ENCODE measurements at places on chromosomes 7 and 10.

DNA sequence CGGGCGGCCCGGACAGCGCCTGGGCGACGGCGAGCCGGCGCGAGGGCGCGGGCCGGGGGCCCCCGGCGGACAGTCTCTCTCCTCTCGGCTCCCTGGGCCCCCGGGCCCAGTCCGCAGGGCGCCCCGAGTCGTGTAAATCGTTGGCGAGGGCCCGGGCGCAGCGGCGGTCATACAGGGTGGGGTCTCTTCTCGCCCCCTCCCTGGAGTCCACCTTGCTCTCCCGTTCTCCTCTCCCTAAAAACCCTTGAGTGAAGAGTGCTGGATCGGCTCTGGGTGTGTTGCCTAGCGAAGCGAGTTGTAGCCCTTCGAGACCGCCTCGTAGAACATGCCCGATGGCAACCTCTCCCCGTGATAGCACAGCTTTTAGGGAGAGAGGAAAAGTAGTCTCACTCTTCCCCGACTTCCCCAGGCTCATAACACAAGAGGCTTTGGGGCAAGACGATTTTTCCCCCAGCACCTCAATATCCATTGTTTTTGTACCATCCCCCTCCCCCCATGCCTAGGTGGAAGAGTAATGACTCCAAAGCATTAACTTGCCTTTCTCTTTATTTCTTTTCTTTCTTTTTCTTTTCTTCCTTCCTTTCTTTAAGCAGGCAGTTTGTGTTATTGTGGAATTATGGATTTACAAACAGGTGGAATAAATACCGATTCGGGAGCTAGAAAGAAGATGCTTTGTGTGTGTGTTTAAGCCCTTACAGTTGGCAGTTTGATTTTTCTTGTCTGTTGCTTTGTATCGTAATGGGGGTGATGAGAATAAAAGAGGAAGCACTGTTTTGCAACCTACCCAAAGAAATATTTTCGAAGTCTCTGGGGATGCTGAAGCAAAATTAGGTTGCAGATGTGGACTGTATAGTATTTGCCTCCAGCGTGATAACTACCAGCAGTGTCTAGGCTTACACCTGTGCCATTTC lies 822 bp downstream of the SHOC2 start:
- peak; percentile 18 for DNase-seq

DNA sequence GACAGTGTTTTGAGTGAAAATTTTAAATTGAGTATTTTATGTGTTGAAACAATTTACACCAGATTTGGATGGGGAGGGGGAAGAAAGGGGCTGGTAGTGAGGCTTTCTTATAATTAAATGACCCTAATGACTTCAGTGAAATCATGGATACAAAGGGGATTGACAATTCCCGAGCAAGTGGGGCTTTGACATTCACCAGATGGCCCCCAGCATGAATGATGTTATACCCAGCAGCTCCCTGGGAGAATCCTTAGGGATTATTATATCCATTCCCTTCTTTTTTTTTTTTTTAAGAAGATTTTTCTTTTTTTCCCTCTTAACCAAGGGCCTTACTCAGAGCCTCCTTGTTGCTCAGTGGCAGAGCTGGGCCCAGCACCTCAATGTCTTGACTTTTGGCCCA lies 17.9 kb downstream of the PLPP4 start:
- no peak for DNase-seq

- no peak for DNase-seq
Measured at GRCh38 chr10:22544325-22545068, 169.9 kb downstream of the PIP4K2A start.

- DNase-seq: no peak
Measured at GRCh38 chr7:82049891-82050533, 280.2 kb upstream of the HGF start.

GRCh38 chr10:84138478-84139125 lies 707 bp upstream of the GHITM start:
- DNase-seq: peak; percentile 77

GRCh38 chr7:33554576-33554975 lies 350.8 kb upstream of the BMPER start:
- no peak for DNase-seq

- no peak for DNase-seq
Measured at GRCh38 chr7:151895008-151895630, 18.2 kb upstream of the PRKAG2 start.

GRCh38 chr10:34252111-34252510 lies 563.0 kb downstream of the PARD3 start:
- no peak for DNase-seq

- no peak for DNase-seq
Measured at GRCh38 chr7:99189222-99189621, 18.7 kb downstream of the KPNA7 start.

- DNase-seq: no peak
Measured at GRCh38 chr10:15365692-15366091, 5.4 kb downstream of the FAM171A1 start.

GRCh38 chr10:31393844-31394243 lies 74.8 kb downstream of the ZEB1 start:
- DNase-seq: no peak

- no peak for DNase-seq
Measured at GRCh38 chr7:25945608-25946007, 206.4 kb upstream of the NFE2L3 start.

- no peak for DNase-seq
Measured at GRCh38 chr7:98168904-98169621, 42.2 kb upstream of the BHLHA15 start.

GRCh38 chr7:134465491-134465890 lies 6.6 kb upstream of the AKR1B1 start:
- no peak for DNase-seq

DNA sequence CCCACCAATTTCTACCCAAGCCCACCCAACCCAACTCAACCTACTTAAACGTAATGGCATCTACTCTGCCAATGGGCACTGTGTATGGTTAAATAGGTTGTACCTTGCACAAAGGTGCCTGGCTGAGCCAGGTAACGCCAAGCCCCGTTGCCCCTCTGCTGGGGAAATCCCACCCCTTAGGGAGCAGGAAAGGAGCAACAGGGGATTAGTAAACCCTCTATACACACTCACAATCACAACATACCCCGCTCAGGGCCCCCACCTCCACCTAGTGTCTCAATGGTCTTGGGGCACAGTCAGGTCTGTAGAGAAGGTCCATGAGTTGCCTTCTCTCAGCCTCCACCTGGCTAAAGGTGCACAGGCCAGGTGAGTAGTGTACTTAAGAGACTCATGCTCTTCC lies 74.3 kb upstream of the PCBD1 start:
- no peak for DNase-seq

GRCh38 chr7:105989191-105989590 lies 26.1 kb downstream of the CDHR3 start:
- DNase-seq: no peak

- no peak for DNase-seq
Measured at GRCh38 chr10:122306744-122307143, 35.6 kb downstream of the BTBD16 start.

GRCh38 chr7:27751888-27752660 lies 12.1 kb downstream of the TAX1BP1 start:
- DNase-seq: no peak

GRCh38 chr7:150356265-150356897 lies 12.2 kb upstream of the REPIN1 start:
- DNase-seq: peak; percentile 60

GRCh38 chr7:21113609-21114415 lies 314.1 kb upstream of the SP4 start:
- DNase-seq: no peak

DNA sequence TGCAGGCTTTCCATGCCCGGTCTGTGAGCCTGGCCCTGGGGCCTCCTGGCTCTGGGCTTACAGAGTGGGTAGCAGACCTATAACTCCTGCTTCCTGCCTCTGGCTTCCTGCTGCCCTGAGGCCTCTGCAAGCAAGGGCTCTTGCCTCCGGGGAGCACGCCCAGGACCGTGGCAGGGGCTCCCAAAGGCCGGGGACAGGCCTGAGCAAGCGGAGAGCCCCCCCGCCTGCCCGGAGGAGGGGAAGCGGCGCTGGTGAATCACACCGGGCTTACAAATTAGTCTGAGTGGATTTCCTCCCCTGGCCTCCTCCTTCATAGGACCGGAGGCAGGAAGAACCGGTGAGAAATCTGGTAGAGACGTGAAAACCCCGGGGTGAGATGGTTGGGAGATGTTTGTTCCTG lies 1.5 kb upstream of the MYL10 start:
- DNase-seq: no peak

DNA sequence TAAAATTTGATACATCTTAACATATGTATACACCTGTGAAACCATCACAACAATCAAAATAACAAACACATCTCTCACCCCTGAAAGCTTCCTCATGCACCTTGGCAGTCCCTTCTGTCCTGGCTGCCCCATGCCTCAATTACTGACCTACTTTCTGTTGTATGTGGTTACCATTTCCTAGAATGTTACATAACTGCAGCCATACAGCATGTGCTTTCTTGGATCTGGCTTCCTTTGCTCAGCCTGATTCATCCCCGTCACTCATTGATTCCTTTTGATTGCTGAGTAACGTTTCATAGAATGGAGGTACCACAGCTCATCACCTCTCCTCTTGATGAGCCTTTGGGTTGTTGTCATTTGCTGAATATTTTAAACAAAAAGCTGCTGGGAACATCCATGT lies 165.3 kb downstream of the CELF2 start:
- DNase-seq: peak; percentile 57

GRCh38 chr7:76123316-76123715 lies 75.4 kb downstream of the MDH2 start:
- DNase-seq: no peak

DNA sequence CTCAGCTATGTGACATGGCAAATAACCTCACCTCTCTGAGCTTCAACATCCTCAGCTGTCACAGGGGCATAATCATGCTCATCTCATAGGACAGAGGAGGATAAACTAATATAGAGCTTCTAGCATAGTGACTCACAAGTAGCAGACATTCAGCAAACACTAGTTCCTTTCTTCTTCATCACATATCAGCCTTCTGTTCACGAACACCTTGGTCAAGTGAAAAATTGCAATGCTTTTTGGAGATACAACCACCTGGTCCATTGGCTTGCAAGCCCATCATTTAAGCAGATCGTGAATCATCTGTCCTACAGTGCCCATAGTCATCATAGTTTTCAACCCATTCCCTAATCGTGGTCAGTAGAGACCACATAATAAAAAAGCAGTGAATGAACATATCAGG lies 277.9 kb upstream of the YAE1 start:
- DNase-seq: no peak

GRCh38 chr7:46000513-46000912 lies 79.4 kb upstream of the IGFBP3 start:
- DNase-seq: no peak

DNA sequence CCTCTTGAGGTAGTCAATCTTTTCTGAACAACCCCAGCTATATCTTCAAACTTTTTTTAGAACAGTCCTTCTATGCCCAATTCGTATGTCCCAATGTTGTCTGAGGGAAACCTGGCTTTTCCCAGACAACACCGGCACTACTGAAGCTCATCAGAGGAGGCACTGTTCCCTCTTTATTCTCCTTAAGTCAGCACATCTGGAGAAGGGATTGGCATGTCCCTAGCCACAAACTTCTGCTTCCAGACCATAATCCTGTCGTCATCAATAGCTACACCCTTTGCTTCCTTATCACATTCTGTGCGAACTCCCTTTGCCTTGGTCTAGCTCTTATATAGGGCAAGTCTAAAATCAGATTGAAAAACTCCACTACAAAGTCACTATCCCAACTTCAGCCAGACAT lies 22.9 kb downstream of the PON3 start:
- DNase-seq: no peak

- DNase-seq: no peak
Measured at GRCh38 chr10:122847782-122848604, 2.3 kb upstream of the CUZD1 start.

DNA sequence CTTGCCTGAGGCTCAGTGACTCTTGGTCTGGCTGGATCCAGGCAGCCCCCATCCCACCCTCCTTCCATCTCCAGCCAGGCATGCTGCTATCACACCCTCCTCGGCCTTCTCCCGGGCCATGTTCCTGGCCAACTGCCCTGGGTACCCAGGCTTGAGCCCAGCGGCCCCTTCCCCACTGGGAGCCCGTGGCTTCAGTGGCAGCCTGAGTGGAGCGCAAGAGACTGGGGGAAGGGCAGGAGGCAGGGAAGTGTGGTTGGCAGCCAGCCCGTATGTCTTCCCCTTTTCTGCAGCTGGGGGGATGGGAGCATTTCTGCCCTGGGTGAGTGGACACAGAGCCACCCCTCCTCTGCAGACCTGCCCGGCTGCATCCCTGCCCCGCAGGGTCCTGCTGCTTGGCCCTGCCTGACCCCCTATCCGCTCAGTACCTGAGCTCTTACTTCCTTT lies 148.5 kb downstream of the ARHGAP22 start:
- DNase-seq: no peak

DNA sequence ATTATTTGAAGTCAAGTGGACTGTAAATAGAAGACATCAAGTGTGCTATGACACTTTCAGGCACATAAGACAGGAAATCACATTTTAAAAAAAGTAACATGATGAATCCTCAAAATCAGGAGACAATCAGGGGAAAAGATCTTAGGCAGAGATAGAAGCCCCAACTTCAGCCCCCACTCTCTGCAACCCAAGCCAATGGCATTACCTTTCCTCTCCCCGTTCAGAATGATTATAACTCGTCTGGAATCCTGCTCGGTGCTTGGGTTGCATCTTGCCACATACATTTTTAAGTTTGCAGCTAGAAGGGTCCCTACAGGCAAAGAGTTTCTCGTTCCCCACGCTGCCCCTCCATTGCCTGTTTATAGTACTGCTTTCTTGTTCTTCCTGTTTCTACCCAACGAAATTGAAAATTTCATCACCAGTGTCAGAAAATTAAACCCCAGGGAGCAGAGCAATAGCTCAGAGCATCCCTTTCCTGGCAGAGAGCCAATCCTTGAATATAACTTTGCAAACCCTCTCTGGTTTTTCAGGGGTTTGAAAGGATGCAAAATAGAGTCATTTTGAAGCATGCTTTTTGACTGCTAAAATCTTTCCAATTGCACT lies 260.5 kb upstream of the AOAH start:
- no peak for DNase-seq

DNA sequence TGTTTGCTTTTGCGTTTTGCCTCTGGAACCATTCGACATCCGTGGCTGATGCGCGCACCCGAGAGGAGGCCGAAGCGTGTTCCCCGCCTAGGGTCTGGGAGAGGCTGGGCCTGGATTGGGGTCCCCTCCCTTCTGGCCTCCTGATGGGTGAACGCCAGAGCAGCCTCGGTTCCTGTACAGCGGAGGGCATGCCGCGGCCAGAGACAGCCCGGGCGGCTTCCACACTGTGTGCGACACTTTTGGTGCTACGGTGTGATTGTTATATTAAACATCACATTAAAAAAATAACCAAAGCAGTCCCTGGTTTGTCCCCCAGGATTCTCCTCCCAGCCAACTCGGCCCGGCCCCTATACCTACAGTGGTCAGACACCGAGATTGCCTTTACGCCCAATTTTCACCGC lies 3.7 kb upstream of the HOXA7 start:
- no peak for DNase-seq

- no peak for DNase-seq
Measured at GRCh38 chr10:29517352-29517923, 117.3 kb downstream of the SVIL start.
